ENCODE measurements at places on chromosomes 4 and X.

GRCh38 chr4:97587912-97588311, 555.4 kb downstream of the STPG2 start:
- no peak for DNase-seq

- no peak for DNase-seq
Measured at GRCh38 chrX:38214551-38215531, 5.8 kb downstream of the SRPX start.

- no peak for DNase-seq
Measured at GRCh38 chr4:7192252-7193029, at the start of gene SORCS2. Gene SORCS2 (plus strand): TSS chr4:7192538.

DNA sequence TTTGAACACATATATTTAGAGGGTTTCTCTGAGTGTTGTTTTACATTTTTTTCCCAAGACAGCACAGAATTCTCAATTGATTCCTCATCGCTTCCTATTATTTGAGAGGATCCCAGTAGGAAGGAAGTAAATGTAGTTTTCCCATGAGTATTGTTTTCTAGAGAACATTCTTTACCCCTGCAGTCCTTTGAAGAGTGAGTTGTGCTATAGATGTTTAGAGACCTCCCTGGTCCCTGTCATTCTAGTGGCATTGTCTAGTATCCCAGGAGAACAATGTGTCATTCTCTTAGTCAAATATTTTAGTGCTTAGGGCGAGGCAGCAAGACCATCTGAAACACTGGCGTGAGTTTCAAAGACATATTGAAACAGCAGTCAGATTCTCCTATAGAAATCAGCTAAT, 32.5 kb downstream of the SORBS2 start:
- DNase-seq = no peak

- no peak for DNase-seq
Measured at GRCh38 chr4:173998471-173999144, 284.9 kb downstream of the FBXO8 start.

- DNase-seq = no peak
Measured at GRCh38 chr4:79833857-79834256, 239.2 kb downstream of the ANTXR2 start.

DNA sequence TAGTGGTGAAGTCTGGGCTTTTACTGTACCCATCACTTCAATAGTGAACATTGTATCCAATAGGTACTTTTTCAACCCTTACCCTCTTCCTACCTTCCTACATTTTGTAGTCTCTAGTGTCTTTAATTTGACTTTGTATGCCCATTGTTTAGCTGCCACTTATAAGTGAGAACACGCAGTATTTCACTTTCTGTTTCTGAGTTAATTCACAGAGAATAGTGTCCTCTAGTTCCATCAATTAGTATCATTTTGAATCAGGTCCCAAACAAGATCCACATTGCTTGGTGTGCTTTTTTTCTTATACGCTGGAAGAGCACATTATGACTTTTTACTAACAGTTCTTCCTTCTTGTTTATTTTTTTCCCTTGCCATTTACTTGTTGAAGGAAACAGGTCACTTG, 176.0 kb upstream of the WDFY3 start:
- DNase-seq = no peak

DNA sequence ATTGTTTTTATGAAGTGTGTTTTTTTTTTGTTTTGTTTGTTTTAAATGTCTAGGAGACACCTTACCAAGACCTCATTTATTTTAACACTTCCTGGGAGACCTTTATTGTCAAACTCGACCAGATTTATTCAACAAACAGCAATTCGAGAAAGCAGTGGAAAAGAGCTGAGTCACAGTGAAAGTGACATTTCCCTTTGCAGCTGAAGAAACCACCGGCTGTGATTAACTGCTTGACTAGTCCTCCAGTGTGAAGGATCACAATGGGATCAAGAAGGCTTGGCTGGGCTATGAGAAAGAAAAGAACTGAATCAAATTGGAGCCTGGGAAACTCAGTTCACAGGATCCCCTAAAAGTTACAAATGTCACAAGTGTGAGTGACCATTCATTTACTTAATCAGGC, 11.9 kb upstream of the ADH7 start:
- DNase-seq = no peak

DNA sequence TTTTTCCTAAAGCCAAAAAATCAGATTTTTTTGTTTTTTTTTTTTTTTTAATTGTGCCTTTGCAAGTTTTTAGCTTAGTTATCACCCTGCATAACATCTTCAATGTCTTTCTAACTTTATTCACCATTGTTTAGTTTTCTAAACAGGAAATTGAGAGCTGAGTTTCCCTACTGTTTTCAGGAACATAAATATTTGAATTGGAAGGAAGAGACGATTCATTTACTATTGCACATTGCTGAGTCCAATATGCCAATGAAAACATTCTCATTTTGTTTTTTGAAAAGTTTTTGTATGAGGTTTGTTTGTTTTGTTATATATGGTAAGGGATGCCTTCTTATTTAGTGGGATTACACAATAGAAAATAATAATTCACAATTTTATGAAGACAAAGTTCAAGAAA, 148.4 kb downstream of the ANKRD50 start:
- DNase-seq = no peak

DNA sequence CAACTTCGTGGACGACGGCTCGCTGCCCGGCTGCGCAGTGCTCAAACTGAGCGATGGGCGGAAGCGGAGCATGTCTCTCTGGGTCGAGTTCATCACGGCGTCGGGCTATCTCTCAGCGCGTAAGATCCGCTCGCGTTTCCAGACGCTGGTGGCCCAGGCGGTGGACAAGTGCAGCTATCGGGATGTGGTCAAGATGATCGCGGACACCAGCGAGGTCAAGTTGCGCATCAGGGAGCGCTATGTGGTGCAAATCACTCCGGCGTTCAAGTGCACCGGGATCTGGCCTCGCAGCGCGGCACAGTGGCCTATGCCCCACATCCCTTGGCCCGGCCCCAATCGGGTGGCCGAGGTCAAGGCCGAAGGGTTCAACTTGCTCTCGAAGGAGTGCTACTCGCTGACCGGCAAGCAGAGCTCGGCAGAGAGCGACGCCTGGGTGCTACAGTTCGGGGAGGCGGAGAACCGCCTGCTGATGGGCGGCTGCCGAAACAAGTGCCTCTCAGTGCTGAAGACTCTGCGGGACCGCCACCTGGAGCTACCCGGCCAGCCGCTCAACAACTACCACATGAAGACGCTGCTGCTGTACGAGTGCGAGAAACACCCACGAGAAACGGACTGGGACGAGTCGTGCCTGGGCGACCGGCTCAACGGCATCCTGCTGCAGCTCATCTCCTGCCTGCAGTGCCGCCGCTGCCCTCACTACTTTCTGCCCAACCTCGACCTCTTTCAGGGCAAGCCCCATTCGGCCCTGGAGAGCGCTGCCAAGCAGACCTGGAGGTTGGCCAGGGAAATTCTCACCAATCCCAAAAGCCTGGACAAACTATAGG, 1.5 kb downstream of the MAB21L2 start:
- DNase-seq = no peak

- no peak for DNase-seq
Measured at GRCh38 chr4:73340917-73341316, 63.2 kb upstream of the ALB start.

DNA sequence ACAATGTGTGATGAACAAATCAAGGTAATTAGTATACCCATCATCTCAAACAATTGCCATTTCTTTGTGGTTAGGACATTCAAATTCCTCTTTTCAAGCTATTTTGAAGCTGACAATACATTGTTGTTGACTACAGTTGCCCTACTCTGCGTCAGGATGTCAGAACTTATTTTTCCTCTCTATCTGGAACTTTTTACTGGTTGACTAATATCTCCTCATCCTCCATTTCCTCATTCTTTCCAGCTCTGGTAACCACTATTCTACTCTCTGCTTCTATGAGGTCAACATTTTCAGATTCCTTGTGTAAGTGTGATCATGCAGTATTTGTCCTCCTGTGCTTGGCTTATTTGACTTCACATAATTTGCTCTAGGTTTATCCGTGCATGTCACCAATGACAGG, 240.5 kb upstream of the HS3ST1 start:
- DNase-seq = no peak

GRCh38 chr4:123133397-123134050, 211.1 kb upstream of the NUDT6 start:
- DNase-seq = no peak

GRCh38 chr4:78565971-78566372, 14.4 kb downstream of the ANXA3 start:
- DNase-seq = no peak

DNA sequence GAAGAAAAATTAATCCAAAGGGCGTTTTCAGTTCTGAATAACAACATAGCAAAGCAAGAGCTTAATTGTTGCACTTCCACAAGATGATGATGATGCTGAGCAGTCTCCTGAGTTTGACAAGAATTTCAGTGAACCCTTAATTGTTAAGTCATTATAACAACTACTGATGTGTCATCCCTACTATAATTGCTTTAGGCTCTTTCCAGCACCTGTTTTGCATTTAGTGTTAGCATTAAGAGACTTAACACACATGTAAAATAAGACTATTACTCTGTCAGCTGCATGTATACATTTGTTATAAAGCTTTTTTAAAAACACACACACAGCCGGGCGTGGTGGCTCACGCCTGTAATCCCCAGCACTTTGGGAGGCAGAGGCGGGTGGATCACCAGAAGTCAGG, 37.9 kb upstream of the GALNT7 start:
- DNase-seq = no peak

- DNase-seq = no peak
Measured at GRCh38 chr4:84502955-84503373, 3.9 kb upstream of the NKX6-1 start.
